ENCODE measurements at places on chromosomes 1 and 21.
A peak's percentile ranks its signal among the peaks of the same experiment; 100 is the strongest.

GRCh38 chr1:219402925-219403324 is 210.0 kb downstream of the ZC3H11B start:
- DNase-seq: no peak

DNA sequence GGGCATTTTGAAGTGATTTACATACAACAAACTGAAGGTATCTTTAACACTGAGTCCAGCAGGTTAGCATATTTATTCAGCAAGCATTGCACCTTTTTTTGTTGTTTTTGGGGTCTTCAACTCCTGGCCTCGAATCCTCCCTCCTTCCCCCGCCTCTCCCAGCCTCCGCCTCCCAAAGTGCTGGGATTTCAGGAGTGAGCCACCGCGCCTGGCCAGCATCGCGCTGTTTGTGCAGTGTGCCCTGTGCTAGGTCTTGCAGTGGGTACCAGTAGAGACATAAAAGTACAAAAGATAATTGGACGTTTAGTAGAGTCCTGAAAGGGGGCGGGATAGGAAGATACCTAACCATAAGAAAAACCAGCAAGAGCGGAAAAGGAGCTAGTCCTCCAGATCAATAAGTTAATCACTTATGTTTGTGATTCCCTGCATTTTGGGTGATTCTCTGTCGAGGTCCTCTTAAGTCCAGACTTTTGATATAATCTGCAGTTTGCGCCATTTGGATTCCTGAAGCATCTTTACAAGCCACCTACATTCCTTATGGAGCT is 111.8 kb downstream of the OSBPL9 start:
- no peak for DNase-seq

- DNase-seq: no peak
Measured at GRCh38 chr1:18876210-18876609, 16.8 kb upstream of the TAS1R2 start.

DNA sequence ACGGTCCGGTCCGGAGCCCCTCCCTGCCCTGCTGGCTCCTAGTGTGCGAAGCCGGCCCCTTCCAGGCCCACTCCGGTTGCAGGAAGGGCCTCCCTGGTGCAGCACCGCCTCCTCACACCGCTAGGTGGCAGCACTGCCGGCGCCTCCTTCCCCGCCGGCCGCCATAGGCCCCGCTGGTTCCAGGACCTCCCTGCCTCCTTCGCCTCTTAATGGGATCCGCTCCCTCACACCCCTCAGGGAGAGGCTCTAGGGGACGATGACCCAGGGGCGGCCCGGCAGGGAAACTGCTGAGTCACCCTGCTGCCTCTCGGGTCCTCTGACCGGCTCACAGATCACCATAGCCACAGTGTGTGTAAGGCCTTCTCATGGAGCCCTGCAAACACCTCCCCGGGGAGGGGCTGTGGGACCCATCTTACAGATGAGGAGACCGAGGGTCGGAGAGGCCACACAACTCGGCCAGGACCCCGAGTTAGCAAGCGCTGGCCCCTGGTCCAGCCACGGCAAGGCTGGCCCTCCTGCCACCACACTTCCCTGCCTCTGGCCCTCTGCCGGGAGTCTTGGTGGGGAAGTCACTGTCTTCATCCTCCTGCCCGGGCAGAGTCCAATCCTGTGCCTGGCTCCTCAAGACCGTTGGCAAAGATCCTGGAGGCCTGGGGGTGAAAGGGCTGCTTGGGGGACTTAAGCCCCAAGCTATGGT is 1.6 kb upstream of the AJAP1 start:
- DNase-seq: peak; percentile 35

- DNase-seq: no peak
Measured at GRCh38 chr1:183676586-183677189, 23.6 kb upstream of the APOBEC4 start.

DNA sequence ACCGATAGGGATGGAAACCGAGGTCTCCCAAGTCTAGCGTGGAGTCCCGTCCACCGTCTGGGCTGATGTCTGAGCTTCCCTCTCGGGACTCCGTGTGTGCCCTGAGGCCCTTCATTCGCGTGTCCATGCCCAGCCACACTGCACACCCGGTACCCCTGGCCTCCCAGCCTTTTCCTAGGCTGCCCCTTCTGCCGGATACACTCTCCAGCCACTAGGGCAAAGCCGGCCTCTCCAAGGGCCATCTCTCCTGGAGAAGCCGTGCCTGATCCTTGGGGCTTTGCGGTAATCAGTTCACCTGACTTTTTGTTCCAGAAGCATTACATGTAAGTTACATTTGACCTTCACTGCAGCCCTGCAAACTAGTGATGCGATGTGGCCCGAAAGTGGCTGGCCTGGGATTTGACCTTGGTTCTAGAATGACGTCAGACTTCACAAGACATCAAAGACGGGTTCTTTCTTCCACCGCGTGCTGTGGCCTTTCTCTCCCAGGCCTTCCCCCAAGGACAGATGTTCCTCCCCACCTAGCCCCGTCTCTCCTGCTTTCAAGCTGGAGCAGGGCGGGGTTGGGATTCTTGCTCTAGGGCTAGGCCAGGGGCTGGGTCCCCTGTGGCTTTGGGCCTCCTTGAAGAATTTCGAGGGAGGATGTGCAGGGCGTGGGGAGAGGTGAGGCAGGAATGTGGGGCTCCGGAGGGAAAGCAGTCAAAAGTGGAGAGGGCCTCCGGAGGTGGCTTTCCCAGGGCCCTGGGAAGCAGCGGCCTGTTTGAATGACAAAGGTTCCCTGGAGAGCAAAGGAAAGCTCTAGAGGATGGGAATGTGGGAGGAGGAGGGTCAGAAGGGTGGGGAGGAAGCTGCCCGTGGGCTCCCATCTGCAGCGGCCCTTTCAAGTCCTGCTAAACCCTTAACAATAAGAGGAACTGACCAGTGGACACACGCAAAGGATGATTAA is 49.7 kb upstream of the SLC2A1 start:
- no peak for DNase-seq

DNA sequence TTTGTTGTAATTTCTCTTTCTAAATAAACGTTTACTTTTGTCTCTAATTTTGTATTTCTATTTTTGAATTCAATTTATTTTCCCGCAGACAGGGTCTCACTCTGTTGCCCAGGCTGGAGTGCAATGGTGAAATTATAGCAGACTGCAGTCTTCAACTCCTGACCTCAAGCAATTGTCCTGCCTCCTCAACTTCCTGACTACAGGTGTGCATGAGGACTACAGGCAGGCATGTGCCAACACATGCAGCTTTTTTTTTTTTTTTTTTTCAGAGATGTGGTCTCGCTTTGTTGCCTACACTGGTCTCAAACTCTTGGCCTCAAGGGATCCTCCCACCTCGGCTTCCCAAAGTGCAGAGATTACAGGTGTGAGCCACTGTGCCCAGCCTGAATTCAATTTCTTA is 36.7 kb upstream of the IL20 start:
- DNase-seq: no peak

GRCh38 chr1:62198781-62199125 is 4.1 kb downstream of the L1TD1 start:
- DNase-seq: no peak

- DNase-seq: no peak
Measured at GRCh38 chr1:17096584-17096983, 22.7 kb downstream of the PADI2 start.

DNA sequence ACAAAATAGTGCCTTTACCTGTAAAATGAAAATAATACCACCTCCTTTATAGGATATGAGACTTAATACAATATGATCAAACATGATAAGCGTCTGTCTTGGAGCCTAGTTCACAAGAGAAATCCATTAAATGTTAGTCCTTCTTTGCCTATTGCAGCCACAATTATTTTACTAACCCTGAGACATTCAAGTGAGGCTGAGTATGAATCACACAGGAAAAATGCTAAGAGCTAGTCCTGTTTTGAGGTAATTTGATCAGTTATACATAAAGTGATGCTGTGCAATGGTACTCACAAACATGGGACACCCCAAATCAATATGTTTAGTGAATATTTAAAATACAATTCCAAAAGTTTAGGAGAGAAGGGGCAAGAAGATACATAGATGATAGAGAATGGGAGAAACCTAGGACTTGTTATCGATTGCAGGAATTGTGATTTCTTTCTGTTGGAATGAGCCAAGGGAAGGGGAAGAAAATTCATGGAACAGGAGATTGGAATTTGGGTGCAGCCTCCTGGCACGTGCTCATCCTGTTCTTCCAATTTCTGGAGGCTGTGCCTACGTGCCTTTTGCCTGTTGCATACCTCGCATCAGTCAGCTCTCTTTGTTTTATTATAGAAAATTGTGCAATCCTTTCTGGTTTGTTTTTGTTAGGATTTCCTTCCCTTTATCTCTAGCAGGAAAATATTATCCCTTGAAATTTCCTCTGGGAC is 39.9 kb upstream of the BACH1 start:
- DNase-seq: no peak

DNA sequence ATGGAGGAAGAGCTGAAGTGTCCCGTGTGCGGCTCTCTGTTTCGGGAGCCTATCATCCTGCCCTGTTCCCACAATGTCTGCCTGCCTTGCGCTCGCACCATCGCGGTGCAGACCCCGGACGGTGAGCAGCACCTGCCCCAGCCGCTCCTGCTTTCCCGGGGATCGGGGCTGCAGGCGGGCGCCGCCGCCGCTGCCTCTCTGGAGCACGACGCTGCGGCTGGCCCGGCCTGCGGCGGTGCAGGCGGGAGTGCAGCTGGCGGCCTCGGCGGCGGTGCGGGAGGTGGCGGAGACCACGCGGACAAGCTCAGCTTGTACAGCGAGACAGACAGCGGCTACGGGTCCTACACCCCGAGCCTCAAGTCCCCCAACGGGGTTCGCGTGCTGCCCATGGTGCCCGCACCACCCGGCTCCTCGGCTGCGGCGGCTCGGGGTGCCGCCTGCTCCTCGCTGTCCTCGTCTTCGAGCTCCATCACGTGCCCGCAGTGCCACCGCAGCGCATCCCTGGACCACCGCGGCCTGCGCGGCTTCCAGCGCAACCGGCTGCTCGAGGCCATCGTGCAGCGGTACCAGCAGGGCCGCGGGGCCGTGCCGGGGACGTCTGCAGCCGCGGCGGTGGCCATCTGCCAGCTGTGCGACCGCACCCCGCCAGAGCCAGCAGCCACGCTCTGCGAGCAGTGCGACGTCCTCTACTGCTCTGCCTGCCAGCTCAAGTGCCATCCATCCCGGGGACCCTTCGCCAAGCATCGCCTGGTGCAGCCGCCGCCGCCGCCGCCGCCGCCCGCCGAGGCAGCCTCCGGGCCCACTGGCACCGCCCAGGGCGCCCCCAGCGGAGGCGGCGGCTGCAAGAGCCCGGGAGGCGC is 1.3 kb downstream of the TRIM67 start:
- DNase-seq: no peak

DNA sequence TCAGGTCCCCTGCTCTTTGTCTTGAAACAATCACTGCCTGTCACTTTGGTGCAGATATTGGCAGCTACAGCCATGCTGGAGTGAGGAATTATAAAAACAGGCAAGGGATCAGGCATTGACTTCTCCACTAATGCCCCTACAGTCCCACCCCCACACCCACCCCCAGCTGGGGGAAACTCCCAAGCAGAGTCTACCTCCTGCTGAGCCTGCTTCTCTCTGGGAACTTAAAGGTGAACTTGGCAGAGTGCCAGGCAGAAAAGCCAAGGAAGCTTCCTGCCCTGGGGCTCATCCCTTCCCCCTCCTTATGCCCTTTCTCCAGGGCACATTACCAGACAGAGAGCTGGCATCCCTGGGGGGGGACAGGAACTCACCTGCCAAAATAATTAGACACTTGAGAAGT is 6.7 kb downstream of the NCMAP start:
- DNase-seq: no peak
